ENCODE measurements at places on chromosomes 2 and 18. TPM values are rescaled to one million over a fixed set of nuclear protein-coding genes. Genes with fewer than 3 reads are reported as not detected.

The SPP2 gene
- total RNA-seq, result not detected

DNA sequence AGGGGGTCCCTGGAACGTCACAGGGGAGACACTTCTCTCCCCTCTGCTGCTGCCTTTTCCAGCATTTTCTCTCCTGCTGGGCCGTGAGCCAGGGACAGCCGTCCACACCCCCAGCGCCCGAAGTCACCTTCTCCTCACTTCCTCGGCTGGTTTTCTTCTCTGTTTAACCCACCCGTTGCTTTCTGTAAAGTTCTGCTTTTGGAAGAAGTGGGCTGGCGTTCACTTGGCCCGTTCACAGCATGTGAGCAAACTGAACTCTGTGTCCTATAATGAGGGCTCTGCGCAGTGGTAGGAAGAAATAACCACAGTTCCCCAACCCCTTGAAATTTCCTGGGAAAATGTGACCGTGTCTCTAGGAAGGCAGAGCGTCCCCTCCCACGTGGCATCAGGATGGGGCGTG is 187.0 kb upstream of the HDAC4 start:
- DNase-seq, result no peak

GRCh38 chr18:6714010-6714409 is 15.5 kb upstream of the ARHGAP28 start:
- no peak for DNase-seq

The ASNSD1 gene
- total RNA-seq, result 63.5 TPM

- no peak for DNase-seq
Measured at GRCh38 chr18:10121028-10121427, 207.2 kb downstream of the VAPA start.

The FOXI3 gene
- total RNA-seq, result 0.36 TPM

- DNase-seq, result no peak
Measured at GRCh38 chr2:60849187-60849586, 32.2 kb upstream of the REL start.

DNA sequence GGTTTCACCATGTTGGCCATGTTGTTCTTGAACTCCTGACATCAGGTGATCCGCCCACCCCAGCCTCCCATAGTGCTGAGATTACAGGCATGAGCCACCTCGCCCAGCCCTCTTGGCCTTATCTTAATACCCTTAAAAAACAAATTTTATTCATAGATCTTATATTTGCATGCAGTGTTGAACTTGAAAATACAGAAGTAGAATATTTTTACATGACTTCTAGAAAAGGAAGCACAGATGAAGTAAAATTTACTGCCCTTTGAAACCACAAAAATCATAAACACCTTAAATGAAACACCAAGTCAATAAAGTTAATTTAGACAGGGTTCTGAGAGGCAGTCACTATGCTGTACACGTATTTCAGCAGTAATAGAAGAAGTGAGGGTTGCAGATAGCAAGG is 145.7 kb downstream of the CERS6 start:
- no peak for DNase-seq

The SCN3A gene
- 139 TPM for total RNA-seq

The MAL gene
- not detected for total RNA-seq

GRCh38 chr2:117845304-117845703 is 30.8 kb downstream of the DDX18 start:
- no peak for DNase-seq

- DNase-seq, result no peak
Measured at GRCh38 chr2:73827018-73827417, 1.7 kb upstream of the STAMBP start.

The CPLX4 gene
- total RNA-seq, result 14.8 TPM

The WDR43 gene
- 37.2 TPM for total RNA-seq

DNA sequence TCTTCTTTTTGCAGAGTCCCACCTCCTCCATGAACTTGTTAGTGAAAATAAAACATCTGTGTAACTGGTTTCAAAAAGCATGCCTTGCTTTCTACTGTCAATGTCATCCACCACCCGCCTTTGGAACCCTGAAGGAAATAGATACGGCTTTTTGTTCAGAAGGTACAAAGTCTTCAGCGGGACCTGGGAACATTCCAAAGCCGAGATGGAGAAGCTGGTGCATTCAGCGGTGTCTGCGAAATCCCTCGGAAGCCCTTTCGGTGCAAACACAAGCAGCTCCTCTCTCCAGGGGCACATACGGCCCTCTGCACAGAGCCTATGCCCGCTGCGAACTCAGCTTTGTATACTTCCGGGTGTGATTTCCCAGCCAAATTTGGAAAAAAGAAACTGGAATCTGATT is 555.8 kb upstream of the SALL3 start:
- DNase-seq, result no peak

The TMEM182 gene
- total RNA-seq, result 5.8 TPM

DNA sequence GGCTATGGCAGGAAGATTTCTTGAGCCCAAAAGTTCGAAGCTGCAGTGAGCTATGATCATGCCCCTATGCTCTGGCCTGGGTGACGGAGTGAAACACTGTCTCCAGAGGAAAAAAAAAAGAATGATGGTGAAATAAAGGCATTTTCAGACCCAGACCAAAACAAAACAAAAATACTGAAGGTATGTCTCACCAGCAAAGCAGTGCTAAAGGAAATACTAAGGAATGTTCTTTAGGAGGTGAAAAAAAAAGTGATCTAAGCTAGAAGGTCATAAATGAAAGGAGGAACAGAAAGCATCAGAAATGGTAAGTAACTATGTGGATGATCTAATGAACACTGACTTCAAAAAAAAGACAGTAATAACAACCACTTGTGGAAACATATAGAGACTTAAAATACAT is 18.7 kb downstream of the SS18 start:
- DNase-seq, result no peak

The FLACC1 gene
- 3.7 TPM for total RNA-seq

The ORC2 gene
- total RNA-seq, result 21.6 TPM

DNA sequence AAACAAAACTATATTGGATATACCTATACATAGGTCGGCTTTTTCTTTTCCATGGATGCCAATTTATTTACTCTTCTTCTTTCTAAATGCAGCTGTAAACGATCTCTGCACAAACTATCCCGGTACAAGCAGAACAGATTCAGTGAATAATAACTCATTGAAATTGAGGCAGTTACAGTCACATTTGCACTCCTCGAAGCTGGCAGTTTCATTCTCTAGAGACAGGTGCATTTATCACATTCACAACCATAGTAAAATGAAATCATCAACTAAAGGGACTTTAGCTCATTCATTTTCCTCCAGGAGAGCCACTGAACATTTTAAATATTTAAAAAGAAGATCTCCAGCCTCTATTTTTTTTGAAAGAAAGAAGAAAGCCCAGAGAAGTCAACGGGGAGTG is 551.7 kb downstream of the LRP1B start:
- DNase-seq, result no peak

DNA sequence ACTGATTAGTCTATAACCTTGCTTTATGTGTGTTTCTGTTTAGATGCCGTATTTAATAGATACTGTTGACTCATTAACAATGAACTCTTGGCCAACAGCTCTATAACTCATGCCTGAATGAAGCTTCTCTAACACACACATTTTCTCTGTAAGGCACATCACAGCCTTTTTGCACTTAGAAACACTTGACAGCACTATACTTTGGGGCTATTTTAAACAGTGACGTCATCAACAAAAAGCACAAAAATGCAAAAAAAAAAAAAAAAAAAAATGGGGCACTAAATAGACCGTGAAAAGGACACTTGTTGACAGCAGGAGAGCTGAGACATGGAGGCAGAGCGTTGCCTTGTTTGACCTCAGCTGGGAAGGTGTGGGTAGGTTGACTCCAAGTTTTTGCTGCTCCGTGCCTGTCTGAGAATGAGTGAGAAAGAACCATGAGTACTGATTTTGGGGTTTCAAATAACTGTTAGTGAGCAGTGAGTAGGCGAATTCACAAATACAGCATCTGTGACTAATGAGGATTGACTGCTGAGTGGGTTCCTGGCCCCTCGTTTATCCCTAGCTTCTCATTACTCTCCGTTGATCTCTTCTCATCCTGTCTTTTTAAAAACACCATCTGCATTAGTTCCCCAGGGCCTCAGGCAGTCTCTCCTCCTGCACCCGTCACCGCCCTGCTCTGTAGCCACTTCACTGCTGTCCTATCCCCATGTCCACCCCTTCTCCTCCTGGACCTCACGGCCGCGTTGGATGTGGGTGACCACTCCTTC is 24.4 kb downstream of the SPP2 start:
- DNase-seq, result no peak

GRCh38 chr18:45978084-45978483 is 11.0 kb upstream of the EPG5 start:
- no peak for DNase-seq

DNA sequence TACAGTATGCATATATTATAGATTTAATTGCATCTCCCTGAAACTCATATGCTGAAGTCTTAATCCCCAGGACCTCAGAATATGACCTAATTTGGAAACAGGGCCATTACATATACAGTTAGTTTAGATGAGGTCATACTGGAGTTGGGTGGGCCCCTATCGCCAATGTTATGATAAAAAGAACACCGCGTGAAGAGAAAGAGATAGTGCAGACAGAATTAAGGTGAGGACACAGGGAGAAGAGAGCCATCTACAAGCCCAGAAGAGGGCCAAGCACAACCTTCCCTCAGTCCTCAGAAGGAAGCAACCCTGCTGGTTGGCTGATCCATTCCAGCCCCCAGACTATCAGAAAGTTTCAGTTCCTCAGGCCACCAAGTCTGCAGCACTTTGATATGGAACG is 311.9 kb upstream of the RAB6C start:
- no peak for DNase-seq

The REG1B gene
- total RNA-seq, result not detected

The MFSD2B gene
- 0.64 TPM for total RNA-seq

The IL1F10 gene
- total RNA-seq, result not detected

The SLC16A14 gene
- total RNA-seq, result 52.7 TPM

The TRIM54 gene
- total RNA-seq, result 1.2 TPM

DNA sequence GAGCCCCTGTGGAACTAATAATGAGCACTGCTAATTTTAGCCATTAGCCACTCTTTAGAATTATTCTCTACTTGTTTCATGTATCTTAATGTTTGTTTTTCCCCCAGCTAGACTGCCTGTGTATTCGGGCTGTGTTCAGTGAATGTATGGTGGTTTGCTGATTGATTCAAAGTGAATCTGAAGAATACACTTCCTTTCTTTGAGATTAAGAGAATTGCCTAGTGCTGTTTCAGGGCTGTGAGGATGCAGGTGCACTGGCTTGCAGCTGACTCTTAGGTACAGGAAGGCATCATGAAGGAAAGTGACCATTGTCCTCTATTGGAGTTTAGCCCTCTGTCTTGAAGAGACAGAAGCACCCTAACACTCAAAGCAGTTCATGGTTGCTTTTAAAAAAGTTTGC is 138.7 kb downstream of the CERS6 start:
- DNase-seq, result no peak

GRCh38 chr2:231342061-231342711 is 53.3 kb upstream of the B3GNT7 start:
- DNase-seq, result no peak

The CTNNA2 gene
- total RNA-seq, result 114 TPM

The EVA1A gene
- total RNA-seq, result 0.36 TPM

DNA sequence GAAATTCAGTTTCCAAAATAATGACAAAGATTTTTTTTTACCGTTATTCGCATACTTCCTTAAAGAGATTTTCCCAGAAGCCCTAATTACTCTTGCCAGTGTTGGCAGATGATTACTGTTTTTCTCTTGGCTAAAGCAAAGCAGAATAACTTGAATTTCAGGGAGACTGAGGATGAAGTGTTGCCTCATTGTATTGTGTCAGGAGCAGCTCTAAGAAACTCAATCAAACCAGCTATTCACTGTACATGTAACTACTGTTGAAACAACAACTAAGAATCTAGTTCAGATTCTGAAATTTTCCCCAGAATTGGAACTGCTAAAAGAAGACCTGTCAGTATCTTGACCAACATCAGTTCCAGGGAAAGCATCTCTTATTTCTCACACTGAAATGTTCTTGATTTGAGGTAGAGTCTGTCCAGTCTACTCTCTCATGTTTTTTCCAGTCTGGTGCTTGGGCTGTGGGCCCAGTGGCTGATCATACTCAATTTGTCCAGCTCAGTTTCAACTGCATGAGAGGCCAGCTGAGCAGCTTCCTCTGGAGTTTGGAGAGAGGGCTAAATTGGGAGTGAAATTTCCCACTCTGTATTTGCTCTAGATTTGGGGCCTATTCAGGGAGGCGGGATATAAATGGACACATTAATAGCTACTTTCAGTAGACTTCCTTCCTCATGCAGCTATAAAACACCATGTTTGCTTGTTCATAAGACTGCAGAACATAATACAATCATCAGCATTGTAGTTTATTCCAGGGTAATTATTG is 78.5 kb downstream of the PPP1R1C start:
- DNase-seq, result no peak

GRCh38 chr18:28504066-28504465 is 327.1 kb upstream of the CDH2 start:
- DNase-seq, result no peak

The RETREG2 gene
- 42.8 TPM for total RNA-seq

The ERFE gene
- total RNA-seq, result 1.7 TPM

The PLCL1 gene
- 13.0 TPM for total RNA-seq

The RNF144A gene
- total RNA-seq, result 53.9 TPM

GRCh38 chr2:35220461-35220860 is 1135.1 kb upstream of the CRIM1 start:
- DNase-seq, result no peak

DNA sequence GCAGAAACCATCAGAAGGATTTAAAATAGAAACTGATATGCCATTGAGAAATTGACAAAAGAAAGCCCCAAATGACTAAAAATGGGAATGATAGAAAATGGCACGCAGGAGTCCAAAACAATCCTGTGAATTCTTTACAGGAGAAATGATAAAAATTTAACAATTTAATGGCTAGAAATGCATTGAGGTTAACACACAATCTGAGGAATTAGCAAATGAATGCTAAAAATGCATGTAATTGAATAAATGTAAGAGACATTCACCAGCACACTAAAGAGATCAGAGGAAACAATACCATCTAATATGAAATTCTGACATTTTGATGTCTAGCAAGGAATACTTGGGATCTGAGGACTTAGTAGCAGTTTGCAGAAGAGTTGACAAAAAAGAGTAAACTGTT is 37.0 kb downstream of the MARCHF4 start:
- DNase-seq, result no peak

DNA sequence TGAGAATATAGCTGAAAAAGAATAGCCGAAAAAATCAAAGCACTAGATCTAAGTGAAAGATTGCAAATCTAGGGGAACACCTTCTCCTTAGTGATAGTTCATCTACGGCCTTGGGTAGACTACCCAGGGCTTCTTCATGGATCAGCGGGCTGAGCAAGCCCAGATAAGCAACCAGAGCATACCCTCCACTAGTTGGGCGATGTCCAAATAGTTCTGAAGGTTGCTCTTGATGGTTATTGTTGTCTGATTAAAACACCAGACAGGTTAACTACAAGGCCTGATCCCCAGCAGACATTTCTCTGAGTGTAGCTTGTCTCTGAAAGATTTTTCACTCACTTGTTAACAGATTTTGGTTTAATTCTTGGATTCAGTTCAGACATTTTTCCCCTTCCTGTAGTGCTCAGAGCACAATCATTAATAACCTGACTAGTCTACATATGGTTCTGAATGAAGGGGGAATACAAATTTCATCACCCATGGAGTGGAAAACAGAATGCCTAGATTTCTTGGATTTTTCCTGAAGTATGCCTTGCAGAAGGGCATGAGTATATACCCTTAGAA is 99.6 kb downstream of the BABAM2 start:
- no peak for DNase-seq
